Inflammatory macrophage treated with lipopolysaccharide for 4 hours (primary cell): ENCODE measurements at places on chromosomes 2 and 18.

DNA sequence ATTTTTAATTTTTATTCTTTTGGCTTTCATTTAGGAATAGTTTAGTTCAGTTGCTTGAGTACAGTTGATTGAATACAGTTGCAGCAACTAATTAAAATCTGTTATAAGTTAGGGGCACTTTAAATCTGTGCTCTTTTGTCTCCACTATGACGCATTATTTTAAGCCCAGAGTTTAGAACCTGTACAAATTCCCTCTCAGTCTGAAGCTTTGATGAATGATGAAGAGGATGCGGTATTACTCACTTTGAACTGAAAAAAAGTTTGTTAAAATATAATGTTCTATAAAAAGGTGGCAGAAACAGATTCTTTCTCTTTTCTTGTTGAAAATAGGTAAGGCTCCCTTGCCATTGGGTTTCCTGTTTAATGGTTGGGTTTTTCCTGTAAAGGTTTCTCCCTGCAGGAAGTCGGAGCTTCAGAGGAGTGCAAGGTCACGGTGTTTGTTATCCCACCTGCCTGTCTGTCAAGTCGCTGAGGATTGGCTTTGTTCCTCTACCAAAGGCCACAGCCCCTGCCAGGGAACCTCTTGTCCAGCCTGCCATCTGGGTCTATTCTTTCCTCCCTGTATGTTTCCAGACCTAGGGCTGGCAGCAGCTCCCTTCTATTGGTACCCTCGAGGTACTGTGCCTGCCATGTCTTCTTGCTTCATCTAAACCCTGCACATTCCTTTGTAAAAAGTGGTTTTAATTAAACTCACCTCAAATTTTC is 43.8 kb upstream of the FN1 start:
- DNase-seq = no peak

- DNase-seq = no peak
Observed at GRCh38 chr2:56416500-56417176, 232.8 kb downstream of the CCDC85A start.

DNA sequence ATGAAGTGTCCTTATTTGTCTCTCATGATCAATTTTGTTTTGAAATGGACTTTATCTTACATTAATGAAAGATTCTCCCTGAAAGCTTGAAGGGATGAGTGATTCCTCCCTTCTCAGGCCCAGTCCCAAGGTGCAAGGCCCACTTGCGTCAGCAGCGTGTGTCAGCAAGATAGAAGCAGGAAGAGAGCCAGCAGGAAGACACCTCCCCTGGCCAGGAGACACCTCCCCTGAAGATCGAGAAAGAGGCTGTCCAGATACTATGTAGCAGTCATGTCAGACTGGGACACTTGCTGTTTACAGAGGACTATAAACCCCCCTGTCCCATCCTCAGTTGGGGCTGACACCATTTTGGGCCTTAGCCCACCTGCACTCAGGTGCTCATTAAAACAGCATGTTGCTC is 38.3 kb downstream of the TIMM21 start:
- no peak for DNase-seq

GRCh38 chr2:224039080-224039769 is at the start of gene SERPINE2:
TSS of gene SERPINE2 (minus strand) at chr2:224039286. CDS start at chr2:224001900, 37,386 bp downstream.
- no peak for DNase-seq

- no peak for DNase-seq
Observed at GRCh38 chr2:33378556-33379210, 97.8 kb upstream of the RASGRP3 start.

DNA sequence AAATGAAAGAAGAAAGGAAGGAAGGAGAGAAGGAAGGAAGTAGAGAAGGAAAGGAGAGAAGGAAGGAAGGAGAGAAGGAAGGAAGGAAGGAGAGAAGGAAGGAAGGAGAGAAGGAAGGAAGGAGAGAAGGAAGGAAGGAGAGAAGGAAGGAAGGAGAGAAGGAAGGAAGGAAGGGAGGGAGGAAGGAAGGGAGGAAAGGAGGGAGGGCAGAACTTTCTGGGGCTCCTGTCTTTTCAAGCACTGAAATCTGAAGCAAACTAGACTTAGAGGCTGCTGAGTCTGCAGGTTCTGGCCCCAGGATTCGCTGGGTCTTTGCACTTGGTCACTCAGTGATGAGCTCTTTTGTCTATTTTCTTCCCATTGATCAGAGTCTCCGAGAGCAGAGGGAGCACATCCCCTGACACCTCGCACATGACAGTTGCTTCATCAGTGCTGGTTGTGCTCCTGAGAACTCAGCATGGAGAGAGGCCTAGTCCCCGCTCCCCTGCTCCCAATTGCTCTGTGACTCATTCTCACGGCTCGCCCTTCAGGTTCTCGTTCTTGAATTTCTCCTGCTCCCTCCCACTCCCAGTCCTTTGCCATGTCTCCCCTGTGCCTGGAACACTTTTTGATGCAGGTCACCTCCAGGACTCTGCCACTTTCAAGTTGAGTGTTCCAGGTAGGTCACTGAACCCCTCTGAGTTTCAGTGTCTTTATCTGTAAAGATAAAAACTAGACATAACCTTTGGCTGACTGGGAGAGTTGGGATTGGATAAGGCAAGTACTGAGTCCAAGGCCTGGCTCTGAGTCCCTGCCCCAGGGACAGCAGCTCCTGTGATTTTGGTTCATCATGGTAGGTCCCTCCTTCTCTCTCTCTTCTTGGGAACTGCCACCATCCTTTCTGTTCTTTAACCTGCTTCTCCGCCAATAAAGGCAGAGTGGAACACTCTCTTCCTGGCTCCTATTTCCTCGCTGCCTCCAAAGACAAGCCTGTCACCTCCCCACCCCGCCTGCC is 55.2 kb downstream of the TNP1 start:
- DNase-seq = no peak

DNA sequence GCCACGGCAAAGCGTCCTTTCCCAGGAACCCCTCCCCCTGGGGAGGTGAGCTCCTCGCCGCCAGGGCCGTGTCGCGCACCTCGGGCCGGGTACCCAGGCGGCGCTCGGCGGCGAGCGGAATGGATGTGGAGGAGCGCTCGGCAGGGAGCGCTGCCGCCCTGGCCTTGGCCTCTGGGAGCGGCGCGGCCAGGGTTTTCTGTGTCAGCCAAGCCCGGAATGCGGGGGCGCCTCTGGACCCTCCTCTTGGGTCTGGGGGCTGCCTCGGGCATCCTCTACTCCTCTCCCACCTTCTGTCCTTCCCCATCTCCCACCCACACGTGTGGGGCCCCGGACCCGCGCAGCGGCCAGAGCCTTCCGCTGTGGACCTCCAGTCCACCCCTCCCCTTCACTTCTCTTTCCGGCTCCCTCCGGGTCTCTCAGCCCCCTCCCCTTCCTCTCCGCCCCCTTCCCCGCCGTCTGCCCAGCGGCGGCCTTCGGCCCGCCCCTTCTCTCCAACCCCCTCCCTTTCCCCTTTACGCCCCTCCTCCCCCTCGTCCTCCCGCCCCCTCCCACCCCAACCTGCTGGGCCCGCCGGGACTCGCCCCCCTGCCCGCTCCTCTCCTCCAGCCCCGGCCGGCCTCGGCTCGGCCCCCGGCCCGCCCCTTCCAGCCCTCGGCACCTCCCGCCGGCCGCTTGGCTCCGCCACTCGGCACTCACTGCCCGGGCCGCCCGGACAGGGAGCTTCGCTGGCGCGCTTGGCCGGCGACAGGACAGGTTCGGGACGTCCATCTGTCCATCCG is at the start of gene MERTK:
MERTK (plus strand) TSS at position 684 of the 779 bp plus-strand sequence. CDS start 129 bp downstream, outside the sequence.
- DNase-seq = peak; percentile 55

- no peak for DNase-seq
Observed at GRCh38 chr2:42129487-42129852, 39.7 kb upstream of the EML4 start.

DNA sequence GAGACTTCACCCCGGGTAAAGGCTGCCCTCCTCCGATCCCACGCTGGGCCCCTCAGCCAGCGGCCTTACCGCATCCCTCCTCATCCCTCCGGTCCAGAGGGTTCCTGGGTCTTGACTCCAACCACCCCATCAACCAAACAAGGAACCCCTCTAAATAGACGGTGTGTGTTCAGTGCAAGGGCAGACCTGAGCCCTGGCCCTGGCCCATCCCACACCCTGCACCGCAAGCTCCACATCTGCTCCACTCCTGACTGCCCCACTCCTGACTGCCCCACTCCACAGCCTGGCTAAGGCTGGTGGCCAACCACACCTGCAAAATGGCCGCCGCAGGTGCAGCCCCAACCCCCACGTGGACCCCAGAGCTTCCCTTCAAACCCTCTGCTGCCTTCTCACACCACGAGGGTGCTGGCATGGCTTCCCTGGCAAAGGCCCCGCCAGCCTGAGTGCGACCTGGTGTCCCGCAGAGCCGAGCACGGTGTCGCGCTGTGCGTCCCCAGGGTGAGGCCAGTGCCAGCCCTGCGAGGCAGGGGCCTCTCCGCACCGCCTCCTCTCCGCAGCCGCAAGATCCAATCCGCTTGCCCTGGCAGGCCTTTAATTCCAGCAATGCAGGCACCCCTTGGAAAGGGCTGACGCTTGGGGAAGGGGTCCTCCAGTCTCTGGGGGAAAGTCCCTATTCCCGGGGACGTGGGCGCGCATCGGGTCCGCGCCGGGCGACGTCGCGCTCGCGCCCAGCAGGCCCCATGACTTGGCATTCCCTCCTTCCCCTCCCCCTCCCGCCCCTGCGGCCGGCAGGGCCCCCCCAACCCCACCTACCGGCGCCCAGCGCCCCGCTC is 1.5 kb downstream of the KIF1A start:
- DNase-seq = no peak

GRCh38 chr2:171173087-171173486 is 12.4 kb upstream of the TLK1 start:
- DNase-seq = peak; percentile 90

DNA sequence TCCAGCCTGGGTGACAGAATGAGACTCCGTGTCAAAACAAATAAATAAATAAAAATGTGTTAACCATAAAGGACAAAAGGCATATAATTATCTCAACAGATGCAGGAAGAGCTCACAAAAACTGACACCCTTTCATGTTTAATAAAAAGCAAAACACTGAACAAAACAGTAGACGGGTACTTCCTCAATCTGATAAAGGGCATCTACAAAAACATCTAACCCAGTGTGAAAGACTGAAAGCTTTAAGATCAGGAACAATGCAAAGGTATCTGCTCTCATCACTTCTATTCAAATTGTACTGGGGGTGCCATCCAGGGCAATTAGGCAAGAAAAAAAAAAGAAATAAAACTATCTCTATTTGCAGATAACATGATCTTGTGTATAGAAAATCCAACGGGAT is 11.7 kb upstream of the NCL start:
- no peak for DNase-seq

DNA sequence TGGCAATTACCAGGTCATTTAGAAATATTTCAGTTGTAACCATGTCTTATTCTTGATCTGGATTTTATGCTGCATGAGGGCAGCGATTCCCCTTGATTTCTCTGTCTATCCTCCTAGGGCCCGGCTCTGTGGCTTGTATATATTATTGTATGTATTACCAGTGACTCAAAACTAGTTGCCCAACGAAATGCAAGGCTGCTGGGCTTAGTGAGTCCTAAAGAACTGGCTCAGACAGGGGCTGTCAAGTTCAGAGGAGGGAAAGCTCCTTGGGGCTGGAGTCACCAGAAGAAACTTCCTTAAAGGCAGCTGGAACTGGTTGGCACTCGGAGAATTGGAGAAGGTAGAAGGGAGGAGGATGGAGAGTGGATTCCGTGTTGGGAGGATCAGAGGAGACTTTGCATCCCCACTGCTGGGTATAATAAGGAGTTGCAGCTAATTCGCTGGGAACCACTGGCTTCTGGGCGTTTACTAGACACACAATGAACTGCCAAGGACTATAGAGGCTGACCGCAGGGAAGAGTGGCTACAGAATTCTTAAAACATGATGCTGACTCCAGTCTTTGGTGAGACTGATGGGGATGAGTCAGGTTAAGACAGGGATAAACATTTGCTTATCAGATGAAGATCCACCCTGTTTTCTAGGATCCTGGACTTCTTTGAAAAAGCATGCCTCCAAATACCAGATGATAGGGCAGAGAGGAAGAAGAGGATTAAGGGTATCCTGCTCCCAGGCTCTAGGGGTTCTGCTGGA is 104.3 kb downstream of the PRKCE start:
- no peak for DNase-seq

- no peak for DNase-seq
Observed at GRCh38 chr2:42233976-42234441, 64.9 kb downstream of the EML4 start.

DNA sequence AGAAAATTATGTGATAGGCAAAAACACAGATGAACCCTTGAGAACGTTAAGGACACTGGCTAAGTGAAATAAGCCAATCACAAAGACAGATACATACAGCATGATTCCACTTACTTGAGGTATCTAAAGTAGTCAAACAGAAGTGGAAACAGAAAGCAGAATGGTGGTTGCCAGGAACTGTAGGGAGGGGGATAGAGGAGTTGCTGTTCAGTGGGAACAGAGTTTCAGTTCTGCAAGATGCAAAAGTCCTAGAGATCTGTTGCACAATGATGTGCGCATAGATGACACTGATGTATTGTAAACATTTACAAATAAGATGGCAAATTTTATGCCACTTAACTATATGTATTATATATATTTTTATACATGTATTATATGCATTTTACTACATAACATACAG is 59.7 kb downstream of the POLE4 start:
- DNase-seq = peak; percentile 94

- DNase-seq = no peak
Observed at GRCh38 chr2:98663511-98664090, 55.2 kb downstream of the UNC50 start.

GRCh38 chr2:63484901-63485300 is 103.4 kb downstream of the WDPCP start:
- DNase-seq = no peak

DNA sequence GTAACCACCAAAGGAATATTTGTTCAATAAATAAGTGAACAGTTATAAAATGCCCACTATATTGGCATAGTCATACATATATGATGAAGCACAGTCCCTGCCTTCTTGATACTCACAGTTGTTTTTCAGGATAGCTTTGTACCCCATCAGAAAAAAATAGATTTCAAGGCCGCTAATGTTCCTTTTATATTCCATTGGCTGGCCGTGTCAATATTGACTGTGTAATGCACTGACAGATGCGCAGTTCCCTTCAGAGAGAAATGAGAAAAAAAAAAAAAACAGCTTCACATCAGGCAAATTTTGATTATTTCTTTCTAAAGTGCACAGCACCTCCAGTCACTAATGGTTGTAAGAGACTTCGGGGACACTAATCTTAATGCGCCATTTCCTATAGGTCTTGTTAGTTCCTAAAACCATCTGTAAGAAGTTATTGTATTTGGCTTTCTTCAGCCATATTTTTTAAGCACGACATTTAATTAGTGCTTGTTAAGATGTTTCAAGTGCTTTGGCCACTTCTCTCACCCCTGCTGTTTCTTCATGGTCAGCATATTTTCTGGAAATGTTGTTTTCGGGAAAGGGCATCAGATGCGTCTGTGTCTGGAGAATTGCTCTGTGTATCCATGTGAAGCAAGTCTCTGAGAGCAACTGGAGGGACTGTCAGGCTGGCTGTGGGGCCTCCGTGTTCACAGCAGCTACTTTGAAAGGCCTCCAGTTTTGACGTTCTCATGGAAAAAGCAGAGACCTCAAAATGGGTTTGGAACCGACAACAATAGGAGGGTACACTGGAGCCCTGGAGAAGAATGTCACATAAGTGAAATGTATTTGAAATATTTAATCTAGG is 378.3 kb downstream of the MTX2 start:
- no peak for DNase-seq

DNA sequence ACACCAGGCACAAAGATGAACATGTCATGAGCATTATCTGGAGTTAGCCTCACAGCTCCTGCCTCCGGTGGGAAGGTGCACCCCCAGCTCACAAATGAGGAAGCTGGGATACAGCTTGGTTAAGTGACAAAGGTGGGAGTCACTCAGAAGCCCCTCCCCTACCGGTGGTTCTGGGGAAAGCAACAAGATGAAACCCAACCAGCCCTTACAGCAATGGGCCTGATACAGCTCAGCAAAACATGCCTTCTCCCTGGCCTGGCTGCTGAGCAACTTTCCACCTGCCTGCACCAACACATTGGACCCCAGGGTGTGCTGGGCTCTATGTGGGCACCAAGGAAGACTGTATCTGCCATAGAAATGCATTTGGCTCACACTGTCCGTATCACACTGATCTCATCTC is 113.2 kb downstream of the GYPC start:
- no peak for DNase-seq
